ENCODE measurements at places on chromosomes 1 and 21.

- DNase-seq: no peak
Measured at GRCh38 chr1:147722124-147722523, 38.3 kb downstream of the GJA5 start.

DNA sequence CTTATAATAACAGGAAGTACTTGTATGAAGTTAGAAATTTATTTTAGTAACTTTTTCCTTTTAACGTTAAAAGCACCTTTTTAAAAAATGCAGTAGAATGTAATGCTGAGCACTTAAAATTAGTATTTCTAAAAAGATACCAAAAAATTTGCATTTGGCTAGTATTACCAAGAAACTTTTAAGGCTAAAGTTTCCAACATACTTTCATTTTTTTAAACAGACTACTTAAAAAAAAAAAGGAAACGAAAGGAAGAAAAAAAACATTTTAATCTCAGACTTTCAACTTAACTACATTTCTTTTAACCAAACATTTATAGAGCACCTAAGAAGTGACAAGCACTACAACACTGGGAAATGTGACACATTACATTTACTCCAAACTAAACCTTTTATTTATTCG lies 2.8 kb downstream of the ARID4B start:
- DNase-seq: no peak

DNA sequence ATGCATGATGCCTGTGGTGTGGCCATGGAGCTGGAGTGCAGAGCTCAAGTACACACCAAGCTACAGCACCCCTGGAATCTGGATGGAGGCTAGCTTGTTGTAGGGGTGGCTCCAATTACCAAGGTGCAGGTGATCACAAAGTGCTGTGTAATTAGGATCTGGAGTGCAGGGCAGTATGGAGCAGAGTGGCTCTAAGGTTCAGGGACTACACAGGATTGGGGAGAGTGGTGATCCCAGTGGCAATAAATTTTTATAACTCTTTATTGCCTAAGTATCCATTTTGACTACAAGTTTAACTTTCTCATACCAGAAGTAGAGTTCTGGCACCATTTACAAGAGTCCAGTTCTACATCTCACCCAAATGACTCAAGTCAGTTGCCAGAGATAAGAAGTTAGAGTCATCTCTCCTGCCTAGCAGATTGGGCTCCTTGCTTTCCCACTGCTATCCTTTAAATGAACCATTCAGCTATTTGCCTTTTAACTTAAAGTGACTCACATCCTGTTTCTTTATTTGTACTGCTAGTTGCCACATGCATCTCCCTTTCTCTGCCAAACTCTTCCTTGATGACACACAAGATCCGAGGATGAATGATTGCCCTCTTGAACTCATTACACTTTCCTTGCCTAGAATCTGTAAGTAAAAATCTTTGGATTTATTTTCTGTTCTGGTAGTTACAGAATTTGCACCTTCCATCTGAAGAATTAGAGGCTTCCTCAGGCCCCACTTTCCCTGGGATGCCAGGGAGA lies 427.2 kb downstream of the KCNT2 start:
- DNase-seq: no peak

GRCh38 chr1:170114906-170115305 lies 30.9 kb upstream of the NTMT2 start:
- DNase-seq: no peak

DNA sequence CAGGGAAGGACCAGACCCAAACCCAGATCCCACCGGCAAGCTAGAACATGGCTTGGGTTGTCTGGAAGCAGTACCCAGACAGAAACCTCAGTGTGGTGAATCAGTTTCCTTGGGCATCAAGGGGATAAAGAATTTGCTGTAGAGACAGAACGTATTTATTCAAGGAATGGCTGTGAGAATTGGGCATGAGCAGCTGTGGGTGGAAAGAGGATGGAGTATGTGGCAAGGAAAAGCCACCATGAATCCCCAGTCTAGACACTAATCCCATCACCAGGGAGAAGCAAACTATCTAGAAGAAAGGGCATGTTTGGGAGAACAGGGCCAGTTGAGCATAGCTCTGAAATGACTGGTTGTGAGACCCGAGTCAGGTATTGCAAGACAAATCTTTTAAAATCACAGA lies 109.2 kb downstream of the TOMM20 start:
- DNase-seq: no peak

Data from stimulated activated CD4-positive, alpha-beta T cell treated with anti-CD3 and anti-CD28 coated beads, Interleukin-1b, Interleukin-23, amount 100 ng/mL, for 1 hour (primary cell).